K562 (cell line): ENCODE measurements at places on chromosomes 1 and 21. TPM values are rescaled to one million over a fixed set of nuclear protein-coding genes. Genes with fewer than 3 reads are reported as not detected.

Gene PRELP
- 0.02 and 0.04 TPM in 2 replicates for total RNA-seq

Gene TTLL7
- total RNA-seq: 1.7 and 2.1 TPM in 2 replicates

DNA sequence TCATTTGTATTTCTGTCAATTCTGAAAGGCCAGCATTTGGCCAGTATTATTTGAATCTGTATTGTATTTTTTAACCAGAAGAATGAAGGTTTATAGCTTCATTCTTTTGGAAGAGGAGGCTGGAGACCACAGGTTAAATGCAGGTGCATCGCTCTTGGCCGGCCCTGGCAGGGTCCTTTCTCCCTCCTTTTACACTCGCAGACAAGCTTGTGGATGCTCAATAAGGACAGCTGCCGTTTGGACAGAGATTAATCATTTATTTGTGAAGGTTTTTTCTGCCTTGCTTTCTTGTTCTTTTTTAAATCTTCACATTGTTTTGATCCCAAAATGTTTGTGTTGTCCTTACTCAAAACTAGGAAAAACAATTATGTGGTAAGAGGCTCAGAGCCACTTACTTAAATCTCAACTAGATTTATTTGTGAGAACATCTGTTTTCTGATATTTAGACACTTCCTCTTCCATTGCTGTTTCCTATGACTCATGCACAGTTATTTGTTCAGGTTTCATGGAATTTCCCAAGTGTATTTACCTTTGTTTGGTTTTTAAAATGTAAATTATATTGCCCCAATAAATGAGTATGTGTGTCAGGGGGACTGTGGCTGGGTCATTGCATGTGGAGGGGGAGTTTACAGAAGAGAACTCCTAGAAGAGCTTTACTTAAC, 46.7 kb upstream of the LAMC2 start:
- H3K27ac ChIP-seq: no peak overlapping the region
- no peak overlapping the region for H3K4me3 ChIP-seq
- no peaks in the 10 kb centered on the region for H3K4me1 ChIP-seq
- no peak for DNase-seq
- H3K27me3 ChIP-seq: peaks cover 9% of the 10 kb centered on the region; the same call in 2 of the 3 replicates

Gene ATPAF1
- total RNA-seq: 24.2 and 27.3 TPM in 2 replicates

- H3K4me3 ChIP-seq: no peak overlapping the region
- H3K36me3 ChIP-seq: no peaks in the 10 kb centered on the region
- H3K4me1 ChIP-seq: no peaks in the 10 kb centered on the region
- H3K27me3 ChIP-seq: peaks cover 9% of the 10 kb centered on the region; the same call in 1 of the 3 replicates
Observed at GRCh38 chr1:234289538-234290305, 83.5 kb upstream of the COA6 start.

- no peak overlapping the region for H3K4me3 ChIP-seq
- no peak overlapping the region for H3K27ac ChIP-seq
- H3K27me3 ChIP-seq: no peaks in the 10 kb centered on the region
- peak; percentile 73 for DNase-seq
Observed at GRCh38 chr1:27388337-27389005, 4.0 kb upstream of the GPR3 start.

Gene ANGEL2
- 26.2 and 27.1 TPM in 2 replicates for total RNA-seq

Gene SPRR2A
- total RNA-seq: not detected in 2 replicates

- no peaks in the 10 kb centered on the region for H3K36me3 ChIP-seq
- H3K4me1 ChIP-seq: no peaks in the 10 kb centered on the region
- no peak overlapping the region for H3K4me3 ChIP-seq
Observed at GRCh38 chr1:226433341-226433720, 25.4 kb upstream of the PARP1 start.

Gene LRRC3
- 0.04 TPM in 2 replicates for total RNA-seq

GRCh38 chr1:68570871-68571270, 74.0 kb upstream of the DEPDC1 start:
- DNase-seq: no peak
- no peaks in the 10 kb centered on the region for H3K4me1 ChIP-seq
- H3K27ac ChIP-seq: no peak overlapping the region
- H3K36me3 ChIP-seq: no peaks in the 10 kb centered on the region

- H3K27me3 ChIP-seq: no peaks in the 10 kb centered on the region
- no peak overlapping the region for H3K27ac ChIP-seq
- no peaks in the 10 kb centered on the region for H3K4me1 ChIP-seq
- peak; percentile 49 for DNase-seq
- no peak overlapping the region for H3K4me3 ChIP-seq
- H3K36me3 ChIP-seq: peaks cover 47% of the 10 kb centered on the region
Observed at GRCh38 chr1:88935522-88936222, 44.3 kb upstream of the GTF2B start.

DNA sequence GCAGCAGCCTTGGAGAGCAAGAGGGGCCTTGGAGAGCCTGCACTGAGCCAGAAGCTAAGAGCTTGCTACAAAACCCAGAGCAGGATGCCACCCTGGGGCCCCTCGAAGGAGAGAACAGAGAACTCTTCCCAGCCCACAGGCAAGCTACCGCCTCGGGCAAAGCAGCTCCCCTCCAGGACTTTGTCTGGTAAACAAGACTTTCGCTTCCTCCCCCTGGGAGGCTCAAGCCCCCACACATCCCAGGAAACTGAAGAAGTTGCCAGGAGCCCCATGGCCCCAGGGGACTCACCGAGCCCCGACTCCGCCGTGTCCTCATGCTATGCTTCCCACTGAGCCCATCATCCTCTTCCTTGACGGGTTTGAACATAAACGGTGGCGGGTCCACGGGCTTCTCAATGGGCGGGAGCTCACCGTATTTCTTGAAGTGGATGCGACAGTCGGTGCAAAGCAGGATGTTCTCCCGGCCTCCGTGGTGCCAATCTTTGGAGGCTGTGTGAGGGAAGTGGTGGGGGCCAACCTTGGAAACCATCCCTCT, 45.9 kb downstream of the SLC45A1 start:
- no peaks in the 10 kb centered on the region for H3K27me3 ChIP-seq
- H3K27ac ChIP-seq: no peak overlapping the region
- H3K4me1 ChIP-seq: no peaks in the 10 kb centered on the region
- no peak overlapping the region for H3K4me3 ChIP-seq
- peaks cover 50% of the 10 kb centered on the region; the same call in 2 of the 3 replicates for H3K36me3 ChIP-seq

Gene OR4F16
- 0.34 TPM in 1 of 2 replicates, not detected in the other for total RNA-seq
